ENCODE measurements at places on chromosomes 5 and 9.

GRCh38 chr5:61619777-61620518, 287.9 kb downstream of the ZSWIM6 start:
- DNase-seq = no peak

GRCh38 chr5:89946916-89947315, 462.6 kb downstream of the CETN3 start:
- no peak for DNase-seq

- no peak for DNase-seq
Observed at GRCh38 chr5:96501991-96502646, 69.1 kb upstream of the PCSK1 start.

GRCh38 chr9:100409176-100409556, 17.8 kb upstream of the MSANTD3 start:
- no peak for DNase-seq

DNA sequence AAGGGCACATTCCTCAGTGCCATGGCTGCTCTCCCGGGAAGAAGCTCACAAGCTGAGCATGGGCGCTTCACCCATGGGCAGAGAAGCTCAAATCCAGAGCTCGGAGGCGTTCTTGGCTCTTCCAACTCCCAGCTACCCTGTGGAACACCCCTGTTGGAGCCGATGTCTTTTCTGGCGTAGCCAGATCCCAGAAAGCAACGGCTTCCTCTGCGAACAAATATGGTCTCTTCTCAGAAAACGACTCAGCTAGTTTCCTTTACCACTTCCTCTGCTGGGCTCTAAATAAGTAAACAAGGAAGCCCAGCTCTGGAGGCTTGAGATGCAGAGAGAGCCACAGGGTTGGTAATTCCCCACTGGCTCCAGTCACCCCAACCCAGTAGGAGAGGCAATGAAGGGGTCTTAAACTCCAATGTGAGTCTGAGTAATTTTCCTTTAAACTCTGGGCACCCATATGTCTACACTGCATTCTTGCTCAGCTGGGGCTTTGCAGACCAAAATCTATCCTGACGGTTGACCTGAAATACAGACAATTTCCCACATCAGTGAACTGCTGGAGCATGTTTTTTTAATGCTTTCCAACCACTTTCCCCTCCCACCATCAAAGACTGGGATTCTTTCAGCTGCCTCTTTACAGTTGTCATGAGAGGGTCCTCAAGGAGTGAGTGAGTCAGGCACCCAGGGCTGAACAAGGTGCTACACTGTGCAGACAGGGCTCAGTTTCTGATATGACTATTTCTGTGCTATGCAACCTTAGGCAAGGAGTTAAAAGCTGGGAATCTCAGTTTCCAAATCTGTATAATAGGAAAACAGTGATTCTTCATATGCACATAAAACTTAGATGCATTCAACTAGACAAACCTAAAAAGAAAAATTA, at the start of gene LCP2:
Gene LCP2, minus strand, starts transcription at position 189 of the 874 bp plus-strand sequence. Its CDS starts 166 bp downstream, at position 23.
- no peak for DNase-seq

DNA sequence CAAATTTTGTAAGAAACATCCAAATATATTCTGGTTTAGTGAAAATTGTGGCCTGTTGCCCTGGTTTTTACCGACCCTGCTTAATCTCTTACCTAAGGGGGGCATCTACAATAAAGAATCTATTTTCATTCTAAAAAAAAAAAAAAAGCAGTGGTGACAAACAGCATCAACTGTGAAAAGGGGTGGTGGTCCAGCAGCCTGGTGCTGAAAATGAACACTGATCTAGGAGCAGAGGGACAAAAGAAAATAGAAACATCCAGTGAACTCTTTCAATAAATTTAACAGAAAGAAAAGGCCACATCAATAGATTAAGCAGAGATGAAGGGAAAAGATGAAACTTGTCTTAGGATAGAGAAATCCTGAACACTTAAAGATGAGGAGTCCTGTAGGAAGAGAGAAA, 348.7 kb upstream of the GRAMD2B start:
- no peak for DNase-seq

GRCh38 chr9:129355631-129356030, 177.6 kb upstream of the IER5L start:
- no peak for DNase-seq

- DNase-seq = no peak
Observed at GRCh38 chr9:126030716-126031115, 283.5 kb downstream of the PBX3 start.

DNA sequence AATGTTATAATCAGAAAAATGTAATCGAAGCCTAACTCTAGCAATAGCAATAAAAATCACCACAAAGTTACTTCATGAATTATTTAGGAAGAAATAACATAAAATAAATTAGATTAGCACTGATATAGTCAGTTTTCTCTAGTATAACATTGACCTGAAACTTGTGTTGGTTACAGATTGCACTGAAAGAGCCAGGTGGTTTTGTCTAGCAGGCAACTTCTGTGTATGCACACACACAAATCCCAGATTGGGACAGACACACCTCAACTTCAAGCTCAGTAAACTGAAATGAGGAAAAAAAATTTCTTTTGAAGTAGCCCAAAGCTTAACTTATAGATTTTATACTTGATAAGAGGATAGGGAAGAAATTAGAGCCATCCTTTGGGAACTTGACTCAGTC, 129.3 kb downstream of the EFNA5 start:
- DNase-seq = no peak

Measured in cortex of kidney (tissue), 1 donor.